ENCODE measurements at places on chromosomes 1 and 21.

DNA sequence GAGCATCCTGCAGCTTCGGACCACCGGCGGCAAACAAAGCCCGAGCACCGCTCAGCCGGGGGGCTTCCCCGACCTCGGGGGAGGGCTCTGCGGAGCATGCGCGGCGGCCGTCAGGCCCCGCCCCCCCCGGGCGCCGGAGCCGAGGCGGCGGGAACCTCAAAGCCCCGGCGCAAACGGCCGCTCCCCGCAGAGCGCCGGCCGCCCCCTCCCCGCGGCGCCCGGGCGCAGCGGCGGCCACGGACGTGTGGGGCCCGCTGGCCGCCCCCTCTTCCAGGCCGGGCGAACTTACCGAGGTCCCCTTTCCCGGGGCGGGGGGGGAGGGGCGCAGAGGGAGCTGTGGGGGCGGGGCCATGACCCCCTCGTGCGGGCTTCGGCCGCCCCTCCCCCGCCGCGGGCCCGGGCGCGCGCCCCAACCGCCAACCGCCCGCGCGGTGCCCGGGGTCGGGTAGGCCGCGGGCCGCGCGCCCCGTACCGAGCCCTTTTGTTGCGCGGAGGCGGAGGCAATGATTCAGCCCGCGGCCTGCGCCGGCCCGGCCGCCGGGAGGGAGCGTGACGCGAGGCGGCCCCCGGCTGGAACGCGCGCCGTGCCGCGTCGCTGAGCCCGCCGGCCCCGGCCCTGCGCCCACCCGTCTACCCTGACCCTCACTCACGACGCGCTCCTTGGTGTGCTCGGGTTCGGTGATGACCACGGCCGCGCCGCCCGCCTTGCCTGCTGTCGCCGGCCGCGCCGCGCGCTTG lies 1.7 kb downstream of the RCC2 start:
- DNase-seq, result peak; percentile 82

GRCh38 chr1:214650664-214651063 lies 47.7 kb downstream of the CENPF start:
- no peak for DNase-seq

- no peak for DNase-seq
Measured at GRCh38 chr1:79929356-79929755, 922.8 kb upstream of the ADGRL4 start.

- no peak for DNase-seq
Measured at GRCh38 chr1:5389101-5389885, 602.9 kb downstream of the NPHP4 start.

- DNase-seq, result peak; percentile 37
Measured at GRCh38 chr21:39675993-39676661, 63.4 kb downstream of the B3GALT5 start.

DNA sequence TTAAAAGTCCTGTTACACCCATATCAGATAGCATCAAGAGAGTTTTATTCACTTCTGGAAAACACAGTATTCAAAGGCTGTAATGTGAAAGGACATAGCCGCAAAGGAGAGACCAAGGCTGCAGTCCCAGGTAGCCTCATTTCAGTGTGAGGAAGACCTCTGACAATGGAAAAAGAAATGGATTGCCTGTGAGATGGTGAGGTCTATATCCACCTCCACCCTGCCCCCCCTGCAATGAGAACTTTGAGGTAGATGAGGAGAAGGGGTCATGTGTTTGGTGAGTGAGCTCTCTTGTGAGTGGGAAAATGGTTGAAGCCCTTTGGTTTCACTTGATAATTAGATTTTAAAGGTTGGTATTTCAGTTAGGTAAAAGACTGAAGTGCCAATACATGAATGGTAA lies 3.5 kb downstream of the MRPS6 start:
- DNase-seq, result no peak

- peak; percentile 19 for DNase-seq
Measured at GRCh38 chr1:47257224-47257623, 25.2 kb upstream of the TAL1 start.

DNA sequence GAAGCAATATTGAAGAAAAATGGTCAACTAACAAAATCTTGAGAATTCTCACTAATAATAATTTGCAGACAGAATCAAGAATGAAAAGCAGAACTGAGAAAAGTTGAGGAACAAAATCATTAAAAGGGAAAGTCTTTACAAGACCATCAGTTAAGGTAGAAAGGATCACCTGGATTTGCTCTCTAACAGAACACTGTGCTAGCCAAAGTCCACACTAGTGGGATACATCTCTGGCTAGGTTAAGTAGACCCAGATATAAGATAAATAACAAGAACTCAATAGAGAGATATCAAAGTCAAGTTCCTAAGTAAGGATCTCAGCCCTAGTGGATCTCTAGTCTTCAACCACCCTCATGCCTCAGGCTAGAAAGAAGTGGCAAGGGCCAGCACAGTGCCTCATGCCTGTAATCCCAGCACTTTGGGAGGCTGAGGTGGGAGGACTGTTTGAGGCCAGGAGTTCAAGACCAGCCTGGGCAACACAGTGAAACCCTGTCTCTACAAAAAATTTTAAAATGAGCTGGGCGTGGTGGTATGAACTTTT lies 19.6 kb downstream of the IPP start:
- DNase-seq, result no peak

DNA sequence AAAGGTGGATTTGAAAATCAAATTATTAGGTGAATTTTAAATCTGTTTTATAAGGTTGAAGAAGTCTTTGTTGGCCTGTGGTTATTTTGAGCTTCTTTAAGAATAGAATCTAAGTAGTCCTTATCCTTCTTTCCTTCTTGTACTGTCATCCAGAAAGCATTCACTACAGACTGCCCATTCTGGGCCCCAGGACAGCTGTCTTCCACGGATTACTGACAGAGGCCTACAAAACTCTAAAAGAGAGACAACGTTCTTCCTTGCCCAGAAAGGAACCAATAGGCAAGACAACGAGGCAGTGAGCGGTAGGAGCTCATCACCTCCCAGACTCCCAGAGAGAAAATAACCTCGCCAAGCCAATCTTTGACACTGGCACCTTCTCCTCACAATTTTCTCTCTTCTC lies 24.4 kb upstream of the PIGC start:
- no peak for DNase-seq

DNA sequence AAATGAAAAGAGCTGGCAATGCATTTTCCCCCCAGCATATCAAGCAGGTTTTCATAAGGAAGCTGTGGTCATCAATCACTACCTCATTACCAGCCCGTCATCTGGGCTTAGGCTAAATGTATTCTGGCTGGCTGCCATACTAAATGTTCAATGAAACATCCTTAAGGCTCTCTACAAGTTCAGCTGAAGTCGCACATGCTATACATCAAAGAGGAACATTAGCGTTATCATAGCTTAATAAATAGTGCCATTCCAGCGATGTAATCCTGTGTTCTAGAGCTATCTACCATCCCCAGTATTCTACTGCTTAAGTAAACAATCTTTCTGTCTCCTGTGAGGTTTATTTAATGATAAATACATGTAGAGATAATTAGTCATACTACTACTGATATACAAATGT lies 288.8 kb downstream of the DPYD start:
- DNase-seq, result peak; percentile 69

DNA sequence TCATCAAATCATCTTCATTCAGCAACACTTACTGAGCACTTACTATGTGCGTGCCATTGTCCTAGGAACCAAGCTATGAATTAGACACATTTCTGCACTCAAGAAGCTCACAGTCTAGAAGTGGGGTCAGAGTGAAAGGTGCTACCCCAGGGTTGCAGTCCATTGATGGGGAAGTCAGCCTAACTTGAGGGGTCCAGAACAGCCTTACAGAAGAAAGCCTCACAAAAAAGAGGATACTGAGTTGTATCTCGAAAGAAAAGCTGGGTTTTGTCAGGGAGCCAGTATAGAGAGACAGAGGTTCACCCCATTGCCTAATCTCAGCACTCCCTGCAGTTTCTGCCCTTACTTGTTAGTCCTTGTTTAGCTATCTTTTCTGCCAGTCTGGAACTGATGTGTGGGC lies 153.1 kb upstream of the JUN start:
- DNase-seq, result no peak
